ENCODE measurements at places on chromosomes 5 and 9.

GRCh38 chr5:54361691-54362411, 51.5 kb upstream of the ARL15 start:
- no peak for DNase-seq

DNA sequence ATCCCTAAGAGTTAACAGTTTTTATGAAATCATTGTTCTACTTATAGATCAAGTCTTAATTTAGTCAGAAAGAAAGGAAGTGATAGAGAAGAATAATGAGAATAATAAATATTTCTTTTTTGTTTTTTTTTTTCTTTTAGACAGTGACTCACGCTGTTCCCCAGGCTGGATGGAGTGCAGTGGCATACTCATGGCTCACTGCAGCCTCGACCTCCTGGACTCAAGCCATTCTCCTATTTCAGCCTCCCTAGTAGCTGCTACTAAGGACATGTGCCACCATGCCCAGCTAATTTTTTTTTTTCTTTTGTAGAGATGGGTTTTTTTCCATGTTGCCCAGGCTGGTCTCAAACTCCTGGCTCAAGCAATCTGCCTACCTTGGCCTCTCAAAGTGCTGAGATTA, 11.0 kb downstream of the IFNA21 start:
- no peak for DNase-seq

- no peak for DNase-seq
These were observed 80.3 kb downstream of the RXRA start for GRCh38 chr9:134406366-134407120.

GRCh38 chr5:88021141-88021540, 247.5 kb downstream of the TMEM161B start:
- DNase-seq: no peak

GRCh38 chr9:21428235-21428634, 12.0 kb upstream of the IFNA1 start:
- DNase-seq: no peak

GRCh38 chr5:111682641-111683040, 74.4 kb downstream of the NREP start:
- no peak for DNase-seq

DNA sequence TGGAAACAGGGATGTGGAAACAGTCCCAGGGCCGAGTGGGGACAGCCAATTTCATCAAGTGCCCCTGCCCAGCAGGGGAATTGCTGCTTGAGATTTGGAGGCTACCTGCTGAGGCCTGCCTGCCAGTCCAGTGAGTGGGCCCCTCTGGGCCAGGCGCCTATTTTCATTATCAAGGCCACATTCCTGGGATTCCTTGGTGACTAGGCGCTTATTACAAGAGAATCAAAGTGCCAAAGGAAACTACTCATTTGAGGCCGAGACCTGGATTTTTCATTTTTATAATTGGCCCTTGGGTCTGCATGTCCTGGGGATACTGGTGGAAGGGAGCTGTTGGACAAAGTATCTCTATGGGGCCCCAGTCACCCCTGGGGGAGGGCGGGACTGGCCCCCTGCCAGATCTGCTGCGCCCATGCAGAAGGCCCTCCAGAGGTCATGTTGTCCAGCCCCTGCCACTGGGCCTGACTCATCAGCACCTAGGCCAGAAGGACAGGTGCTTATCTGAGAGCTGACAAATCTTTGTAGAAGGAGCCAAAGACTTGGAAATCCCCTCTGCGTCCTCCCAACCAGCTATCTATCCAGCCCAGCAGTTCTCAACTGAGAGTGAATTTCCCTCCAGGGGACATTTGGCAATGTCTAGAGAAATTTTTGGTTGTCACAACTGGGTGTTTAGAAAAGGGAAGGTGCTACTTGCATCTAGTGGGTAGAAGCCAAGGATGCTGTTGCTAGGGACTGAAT, 45.6 kb downstream of the FOXI1 start:
- DNase-seq: peak; percentile 21

DNA sequence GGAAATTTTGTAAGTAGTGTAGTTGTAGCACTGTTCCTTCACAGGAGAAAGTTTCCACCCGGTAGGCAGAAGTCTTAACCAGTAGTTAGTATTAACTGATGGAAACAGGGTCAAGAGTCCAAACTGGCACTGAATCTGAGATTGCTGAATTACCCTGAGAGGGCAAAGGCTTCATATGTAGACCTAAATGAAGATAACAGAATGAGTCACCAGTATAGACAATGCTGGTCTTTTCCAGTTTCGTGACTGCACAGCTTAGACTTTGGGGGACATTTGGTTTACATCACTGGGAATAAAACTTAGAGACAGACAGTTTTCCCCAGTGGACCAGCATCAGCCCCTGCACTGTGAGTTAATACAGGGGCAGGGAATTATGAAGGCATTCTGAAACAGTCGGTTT, 60.5 kb downstream of the PCSK5 start:
- peak; percentile 58 for DNase-seq

DNA sequence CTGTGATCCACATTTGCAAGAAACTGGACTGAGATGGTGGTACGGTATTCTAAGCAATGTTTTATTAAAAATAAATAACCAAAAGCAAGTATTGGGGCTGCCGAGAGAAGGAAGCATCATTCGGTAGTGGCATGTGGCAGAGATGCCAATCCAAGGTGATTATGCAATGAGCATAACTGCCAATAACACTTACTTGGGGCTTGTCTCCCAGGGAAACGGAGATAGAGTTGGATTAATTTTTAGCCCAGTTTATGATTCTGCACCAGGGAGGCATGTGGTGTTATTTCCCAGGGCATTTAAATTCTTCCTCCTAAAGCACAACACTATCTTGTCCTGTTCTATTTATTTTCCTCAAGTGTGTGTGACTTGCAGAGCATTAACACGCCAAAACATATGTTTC, 17.9 kb downstream of the SLC24A2 start:
- DNase-seq: no peak

- no peak for DNase-seq
These were observed 162.3 kb downstream of the GAPVD1 start for GRCh38 chr9:125423964-125424363.

DNA sequence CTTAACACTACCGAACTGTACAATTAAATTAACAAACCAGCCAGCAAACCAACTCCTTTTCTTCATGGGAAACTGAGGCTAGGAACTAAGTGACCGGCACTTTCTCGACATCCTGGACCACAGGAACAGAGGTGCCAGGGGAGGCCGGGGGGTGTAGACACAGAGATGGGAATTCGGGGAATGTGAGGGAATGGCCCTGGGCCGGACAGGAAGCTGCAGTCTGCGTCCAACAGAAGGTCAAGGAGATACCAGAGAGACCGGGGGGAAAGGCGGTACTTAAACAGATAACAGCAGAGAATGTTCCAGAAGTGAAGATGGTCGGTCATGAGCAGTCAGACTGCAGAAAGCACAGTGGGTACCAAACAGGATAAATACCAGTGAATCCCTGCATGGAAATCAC, 40.3 kb downstream of the DBH start:
- no peak for DNase-seq

DNA sequence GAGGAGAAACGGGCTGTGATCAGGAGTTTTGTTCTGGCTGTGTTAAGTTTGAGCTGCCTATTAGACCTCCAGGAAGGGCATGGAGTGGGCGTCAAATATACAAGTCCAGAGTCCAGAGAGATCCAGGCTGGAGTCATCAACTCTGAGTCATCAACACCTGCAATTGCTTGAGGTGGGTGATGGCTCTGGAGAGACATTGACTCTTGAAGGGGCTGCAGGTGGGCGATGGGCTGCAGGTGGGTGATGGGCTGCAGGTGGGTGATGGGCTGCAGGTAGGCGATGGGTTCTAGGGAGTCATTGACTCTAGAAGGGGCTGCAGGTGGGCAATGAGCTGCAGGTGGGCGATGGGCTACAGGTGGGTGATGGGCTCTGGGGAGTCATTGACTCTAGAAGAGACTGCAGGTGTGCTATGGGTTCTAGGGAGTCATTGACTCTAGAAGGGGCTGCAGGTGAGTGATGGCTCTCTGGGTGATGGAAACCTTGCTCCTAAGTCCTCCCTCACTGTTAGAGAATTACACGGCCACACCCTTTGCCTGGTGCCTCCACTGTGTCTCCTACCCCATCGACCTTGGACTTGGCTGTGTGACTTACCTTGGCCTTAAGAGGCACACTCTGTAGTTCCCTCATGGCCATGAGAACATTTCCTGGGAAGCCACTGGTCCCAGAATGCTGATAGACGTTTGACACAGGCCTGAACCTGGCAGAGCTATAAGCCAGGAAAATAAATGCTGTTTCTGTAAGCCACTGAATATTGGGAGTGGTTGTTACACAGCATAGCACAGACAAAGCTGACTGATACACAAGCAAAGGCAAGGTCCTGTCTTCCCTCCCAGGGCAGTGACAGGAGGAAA, 10.4 kb upstream of the FIBCD1 start:
- DNase-seq: no peak

DNA sequence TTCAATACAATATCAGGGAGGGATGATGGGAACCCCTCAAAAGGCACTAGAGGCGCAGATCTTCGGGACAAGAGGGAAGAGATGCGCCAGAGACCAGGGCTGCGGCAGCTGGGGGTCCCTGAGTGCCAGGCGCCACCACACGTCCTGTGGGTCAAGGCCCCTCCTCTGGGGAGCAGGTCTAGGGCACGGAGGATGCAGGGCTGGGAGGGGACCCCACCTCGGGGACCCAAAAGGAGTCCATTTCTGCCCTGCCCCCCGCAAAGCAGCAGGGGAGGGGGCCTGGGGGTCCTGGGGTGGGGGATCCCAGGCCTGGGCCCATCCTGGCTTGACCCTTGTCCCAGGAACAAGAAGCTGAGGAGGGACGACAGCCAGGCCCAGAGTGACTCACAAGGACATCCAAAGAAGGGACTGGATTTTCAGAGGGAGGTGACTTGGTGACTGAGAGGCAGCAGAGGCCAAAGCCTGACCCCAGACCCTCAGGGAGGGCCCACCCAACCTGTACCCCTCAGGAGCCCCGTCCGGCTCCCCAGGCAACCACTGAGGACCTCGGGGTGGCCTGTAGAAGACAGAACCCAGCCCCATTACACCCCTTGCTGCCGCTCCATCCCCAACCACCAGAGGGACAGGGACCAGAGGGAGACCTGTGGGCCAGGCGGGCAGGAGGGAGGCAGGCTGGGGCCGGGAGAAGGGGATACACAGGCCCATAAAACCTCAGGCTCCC, 54.2 kb downstream of the LRSAM1 start:
- DNase-seq: no peak

GRCh38 chr9:109542922-109543321, 44.8 kb upstream of the PTPN3 start:
- DNase-seq: no peak

GRCh38 chr9:93962017-93962416, 6.9 kb upstream of the BARX1 start:
- no peak for DNase-seq

DNA sequence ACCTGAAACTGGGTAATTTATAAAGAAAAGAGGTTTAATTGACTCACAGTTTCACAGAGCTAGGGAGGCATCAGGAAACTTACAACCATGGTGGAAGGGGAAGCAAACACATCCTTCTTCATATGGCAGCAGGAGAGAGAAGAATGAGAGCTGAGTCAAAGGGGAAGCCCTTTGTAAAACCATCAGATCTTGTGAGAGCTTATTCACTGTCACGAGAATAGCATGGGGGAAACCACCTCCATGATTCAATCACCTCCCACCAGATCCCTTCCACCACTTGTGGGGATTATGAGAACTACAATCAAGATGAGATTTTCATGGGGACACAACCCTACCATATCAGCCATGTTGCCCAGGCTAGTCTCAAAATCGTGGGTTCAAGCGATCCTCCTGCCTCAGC, 143.4 kb downstream of the FGF18 start:
- DNase-seq: no peak

DNA sequence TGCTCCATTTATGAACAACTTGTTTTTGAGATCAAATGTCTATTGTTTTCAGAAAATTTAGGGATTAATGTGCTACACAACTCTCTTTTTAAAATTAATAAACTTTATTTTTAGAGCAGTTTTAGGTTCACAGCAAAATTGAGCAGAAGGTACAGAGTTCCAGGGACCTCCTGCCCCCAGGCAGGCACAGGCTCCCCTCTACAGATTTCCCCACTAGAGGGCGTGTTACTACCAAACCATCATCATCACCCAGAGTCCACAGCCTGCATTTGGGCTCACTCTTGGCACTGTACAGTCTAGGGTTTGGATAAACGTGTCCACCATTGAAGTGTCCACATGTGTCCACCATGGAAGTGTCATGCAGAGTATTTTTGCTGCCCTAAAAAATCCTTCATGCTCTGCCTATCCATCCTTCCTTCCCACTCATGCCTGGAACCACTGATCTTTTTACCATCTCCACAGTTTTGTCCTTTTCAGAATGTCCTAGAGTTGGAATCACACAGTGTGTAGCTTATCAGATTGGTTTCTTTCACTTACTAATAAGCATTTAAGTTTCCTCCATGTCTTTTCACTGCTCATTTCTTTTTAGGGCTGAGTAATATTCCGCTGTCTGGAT, 61.7 kb downstream of the MRPL36 start:
- DNase-seq: peak; percentile 9

- no peak for DNase-seq
These were observed 13.4 kb upstream of the FANCC start for GRCh38 chr9:95330720-95331404.

DNA sequence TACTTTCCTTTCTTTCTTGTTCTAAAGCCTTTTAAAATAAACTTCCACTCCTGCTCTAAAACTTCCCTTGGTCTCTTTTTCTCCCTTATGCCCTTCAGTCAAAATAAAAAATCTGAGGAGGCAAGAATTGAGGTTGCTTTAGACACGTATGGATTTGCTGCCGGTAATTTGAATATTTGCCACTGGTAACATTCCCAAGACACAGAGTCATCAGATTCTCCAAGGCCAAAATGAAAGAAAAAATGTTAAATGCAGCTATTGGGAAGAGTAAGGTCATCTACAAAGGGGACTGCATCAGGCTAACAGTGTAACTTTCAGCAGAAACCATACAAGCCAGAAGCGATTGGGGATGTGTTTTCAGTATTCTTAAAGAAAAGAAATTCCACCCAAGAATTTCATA, 311.1 kb downstream of the CDH18 start:
- no peak for DNase-seq

GRCh38 chr5:146447734-146448380, 724 bp downstream of the TCERG1 start:
- DNase-seq: no peak

DNA sequence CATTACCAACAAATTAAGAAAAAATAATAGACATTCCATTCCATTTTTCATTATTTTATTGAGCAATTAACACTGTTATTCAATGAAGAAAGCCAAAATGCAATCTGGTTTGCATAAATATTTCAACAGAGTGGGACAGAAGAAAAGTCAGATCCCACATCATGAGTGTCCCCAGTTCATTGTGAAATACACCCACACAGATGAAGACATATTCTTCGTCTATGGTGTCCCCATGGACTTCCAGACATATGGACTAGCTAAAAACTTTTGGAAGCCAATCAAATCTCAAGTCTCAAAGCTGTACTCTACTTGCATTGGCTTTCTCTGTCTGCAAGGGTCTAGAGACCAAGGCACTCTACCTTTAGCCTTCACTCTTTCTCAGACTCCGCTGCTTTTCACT, 194.3 kb downstream of the SEMA5A start:
- no peak for DNase-seq

DNA sequence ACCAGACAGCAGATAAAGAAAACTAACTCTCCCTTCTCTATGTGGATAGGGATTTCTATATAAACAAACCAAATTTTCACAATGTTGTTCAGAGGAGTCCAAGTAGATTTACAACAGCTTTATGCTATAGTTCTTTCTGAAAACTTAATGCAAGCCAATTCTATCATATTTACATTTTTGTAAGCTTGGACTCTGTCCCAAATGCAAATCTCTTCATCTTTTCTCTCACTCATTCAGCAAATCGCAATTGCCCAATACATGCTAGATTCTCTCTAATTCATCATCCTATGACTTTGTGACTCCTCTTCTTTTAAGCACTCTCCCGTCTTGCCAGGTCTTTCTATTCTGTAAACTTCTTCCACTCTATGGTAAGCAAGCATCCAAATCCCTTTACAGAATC, 39.1 kb upstream of the UGT3A2 start:
- no peak for DNase-seq

GRCh38 chr5:143219696-143220095, 183.8 kb downstream of the NR3C1 start:
- DNase-seq: no peak
